ENCODE measurements at places on chromosomes 3 and 15.

DNA sequence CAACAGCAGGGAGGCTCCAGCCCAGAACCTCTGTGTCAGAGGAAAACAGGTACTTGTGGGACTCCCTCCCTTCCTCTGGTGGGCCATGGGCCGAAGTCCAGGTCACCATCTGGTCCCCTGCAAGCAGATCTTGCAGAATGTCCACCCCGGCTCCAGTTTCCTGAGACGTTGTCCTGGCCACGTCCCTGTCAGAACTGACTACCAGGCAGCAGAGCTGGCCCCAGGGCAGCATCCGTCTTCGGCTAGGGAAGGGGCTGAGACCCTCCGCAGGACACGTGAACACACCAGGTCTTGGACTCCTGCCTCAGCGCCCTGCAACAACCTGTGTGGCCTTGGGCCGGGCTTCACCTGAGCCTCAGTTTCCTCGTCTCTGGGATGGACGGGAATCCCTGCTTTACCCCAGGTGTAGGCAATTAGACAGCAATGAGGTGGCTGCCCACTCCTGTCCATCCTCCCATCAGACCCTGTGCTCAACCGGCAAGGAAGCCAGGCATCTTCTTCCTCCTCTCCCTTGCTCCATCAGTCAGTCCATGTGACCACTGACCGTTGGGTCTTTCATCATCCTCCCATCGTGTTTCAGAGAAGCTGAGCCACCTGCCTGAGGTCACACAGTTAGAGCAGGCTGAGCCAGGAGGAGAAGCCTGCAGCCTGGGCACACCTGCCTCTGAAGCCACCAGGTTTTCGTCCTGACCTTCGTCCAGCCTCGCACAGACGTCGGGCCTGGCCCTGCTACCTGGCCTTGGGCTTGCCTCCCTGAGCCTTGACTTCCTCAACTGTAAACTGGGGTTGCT, 8.9 kb upstream of the PRKCD start:
- DNase-seq: no peak

GRCh38 chr15:55914446-55914845, 79.0 kb downstream of the NEDD4 start:
- no peak for DNase-seq

DNA sequence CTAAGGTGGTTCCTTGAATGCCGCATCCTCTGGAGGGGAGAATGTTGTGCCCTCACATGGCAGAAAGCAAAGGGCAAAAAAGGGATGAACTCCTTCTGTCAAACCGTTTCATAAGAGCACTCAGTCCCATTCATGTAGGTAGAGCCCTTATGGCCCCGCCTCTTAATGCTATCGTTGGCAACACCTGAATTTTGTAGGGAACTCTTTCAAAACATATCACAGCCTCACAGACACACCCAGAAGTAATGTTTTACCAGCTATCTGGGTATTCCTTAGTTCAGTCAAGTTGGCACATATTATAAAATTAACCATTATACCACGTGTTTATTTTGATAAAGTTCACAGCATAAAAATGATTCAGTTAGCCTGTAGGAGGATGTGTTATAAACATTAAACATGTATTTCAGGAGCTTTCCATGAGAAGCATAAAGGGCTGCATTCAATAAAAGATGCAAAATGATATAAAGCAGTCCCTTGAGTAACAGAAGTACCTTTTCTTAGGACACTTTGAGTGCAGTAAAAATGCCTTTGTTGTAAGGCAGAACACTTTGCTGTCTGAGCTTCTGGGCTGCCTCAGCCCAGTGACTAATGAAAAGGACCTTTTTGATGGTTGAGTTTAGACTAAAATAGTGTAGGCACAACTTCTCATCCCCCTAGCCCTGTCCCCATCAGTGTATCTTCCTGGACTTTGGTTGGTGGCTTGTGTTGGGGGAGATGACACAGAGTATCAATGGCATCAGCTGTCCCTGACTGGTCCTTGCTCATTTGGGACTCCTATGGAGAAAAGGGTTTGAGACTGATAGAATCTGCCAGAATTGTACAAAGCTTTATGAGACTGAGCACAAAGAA, 263.5 kb upstream of the TPRG1 start:
- DNase-seq: no peak

GRCh38 chr3:120029749-120030148, 64.5 kb downstream of the GSK3B start:
- no peak for DNase-seq

DNA sequence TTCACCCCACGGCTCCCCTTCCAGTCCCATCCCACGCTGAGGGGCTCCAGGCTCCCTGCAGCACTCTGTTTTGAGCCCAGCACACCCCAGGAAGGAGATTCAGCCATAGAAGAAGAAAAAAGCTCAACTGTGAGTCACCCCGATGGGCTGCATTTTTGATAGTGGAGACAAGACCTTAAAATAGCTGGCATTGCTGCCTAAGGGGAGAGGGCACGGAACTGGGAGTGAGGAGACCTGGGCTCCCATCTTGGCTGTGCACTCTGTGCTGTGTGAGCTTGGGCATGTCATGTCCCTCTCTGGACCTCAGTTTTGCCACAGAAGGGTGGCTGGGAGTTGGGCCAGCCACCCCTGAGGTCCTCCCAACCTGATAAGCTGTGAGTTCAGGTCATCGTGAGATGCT, 57.2 kb upstream of the SMAD6 start:
- DNase-seq: no peak
